Natural killer cell (primary cell): ENCODE measurements at places on chromosomes 4 and X. TPM values are rescaled to one million over a fixed set of nuclear protein-coding genes. Genes with fewer than 3 reads are reported as not detected.

GRCh38 chrX:55522596-55523276, 33.1 kb upstream of the USP51 start:
- H3K4me1 ChIP-seq: no peaks in the 10 kb centered on the region
- no peak overlapping the region for H3K27ac ChIP-seq
- H3K4me3 ChIP-seq: no peak overlapping the region
- H3K27me3 ChIP-seq: no peaks in the 10 kb centered on the region

DNA sequence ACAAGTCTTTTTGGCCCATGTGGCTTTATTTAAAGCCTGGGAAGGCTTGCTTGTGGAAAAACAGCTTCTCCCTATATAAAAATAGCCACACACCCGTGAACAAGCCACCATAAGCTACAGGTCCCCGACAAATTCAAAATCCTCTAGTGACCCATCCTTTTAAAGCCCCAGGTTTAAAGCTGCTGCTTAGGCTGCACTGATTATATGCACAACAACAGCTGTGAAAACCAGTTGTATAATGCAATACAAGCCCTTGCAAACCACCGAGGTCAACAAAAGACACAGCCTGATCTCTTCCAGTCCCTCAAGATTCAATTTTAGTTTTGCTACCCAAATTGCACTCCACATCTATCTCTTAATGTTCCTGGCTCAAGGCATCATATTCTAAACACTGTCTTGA, 186.0 kb upstream of the WDFY3 start:
- no peaks in the 10 kb centered on the region for H3K4me1 ChIP-seq
- no peak overlapping the region for H3K27ac ChIP-seq
- DNase-seq: no peak
- no peaks in the 10 kb centered on the region for H3K36me3 ChIP-seq

- no peaks in the 10 kb centered on the region for H3K36me3 ChIP-seq
- H3K27me3 ChIP-seq: no peaks in the 10 kb centered on the region
- H3K4me3 ChIP-seq: no peak overlapping the region
- H3K27ac ChIP-seq: no peak overlapping the region
- H3K4me1 ChIP-seq: peaks cover 7% of the 10 kb centered on the region
These were observed 4.2 kb upstream of the CCNA2 start for GRCh38 chr4:121827853-121828252.

DNA sequence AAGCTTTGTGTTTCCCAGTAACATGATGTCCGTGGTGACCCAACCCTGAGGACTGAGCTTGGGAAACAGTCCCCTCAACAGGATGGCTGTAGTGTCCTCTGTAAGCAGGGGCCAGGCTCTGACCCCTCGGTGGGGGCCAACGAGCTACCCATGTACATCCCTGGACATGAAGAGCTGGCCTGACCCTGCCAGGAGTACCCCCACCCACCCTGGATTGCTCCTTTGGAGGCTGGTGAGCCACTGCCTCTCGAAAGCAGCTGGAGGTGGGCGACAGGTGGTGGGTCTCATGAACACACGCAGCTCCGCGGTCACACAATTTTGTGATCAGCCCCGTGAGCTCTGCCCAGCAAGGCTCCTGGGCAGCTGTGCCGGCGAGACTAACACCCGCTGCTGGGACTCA, 33.5 kb downstream of the NSG1 start:
- peaks cover 50% of the 10 kb centered on the region for H3K36me3 ChIP-seq
- no peaks in the 10 kb centered on the region for H3K27me3 ChIP-seq
- no peak overlapping the region for H3K27ac ChIP-seq

GRCh38 chr4:26199596-26199995, 121.2 kb upstream of the RBPJ start:
- no peaks in the 10 kb centered on the region for H3K36me3 ChIP-seq
- DNase-seq: no peak
- no peak overlapping the region for H3K27ac ChIP-seq
- no peaks in the 10 kb centered on the region for H3K27me3 ChIP-seq

DNA sequence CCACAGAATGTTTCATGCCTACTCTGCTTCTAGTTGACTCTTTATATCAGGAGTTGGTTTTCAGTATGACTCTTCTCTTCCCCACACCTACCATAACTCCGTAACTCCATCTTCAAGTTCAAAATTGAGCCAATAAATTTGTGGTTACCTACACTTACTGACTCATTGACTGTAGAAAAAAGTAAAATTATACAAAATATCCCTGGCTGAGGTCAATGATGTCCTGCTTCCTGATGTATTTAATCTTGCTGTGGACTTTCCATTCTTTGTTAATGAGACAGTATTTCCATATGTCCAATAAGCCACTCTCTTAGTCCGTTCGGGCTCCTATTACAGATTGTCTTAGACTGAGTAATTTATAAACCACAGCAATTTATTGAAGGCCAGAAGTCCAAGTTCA, 9.9 kb upstream of the NLGN4X start:
- no peaks in the 10 kb centered on the region for H3K27me3 ChIP-seq
- H3K4me1 ChIP-seq: no peaks in the 10 kb centered on the region
- DNase-seq: no peak
- H3K36me3 ChIP-seq: no peaks in the 10 kb centered on the region
- no peak overlapping the region for H3K4me3 ChIP-seq

DNA sequence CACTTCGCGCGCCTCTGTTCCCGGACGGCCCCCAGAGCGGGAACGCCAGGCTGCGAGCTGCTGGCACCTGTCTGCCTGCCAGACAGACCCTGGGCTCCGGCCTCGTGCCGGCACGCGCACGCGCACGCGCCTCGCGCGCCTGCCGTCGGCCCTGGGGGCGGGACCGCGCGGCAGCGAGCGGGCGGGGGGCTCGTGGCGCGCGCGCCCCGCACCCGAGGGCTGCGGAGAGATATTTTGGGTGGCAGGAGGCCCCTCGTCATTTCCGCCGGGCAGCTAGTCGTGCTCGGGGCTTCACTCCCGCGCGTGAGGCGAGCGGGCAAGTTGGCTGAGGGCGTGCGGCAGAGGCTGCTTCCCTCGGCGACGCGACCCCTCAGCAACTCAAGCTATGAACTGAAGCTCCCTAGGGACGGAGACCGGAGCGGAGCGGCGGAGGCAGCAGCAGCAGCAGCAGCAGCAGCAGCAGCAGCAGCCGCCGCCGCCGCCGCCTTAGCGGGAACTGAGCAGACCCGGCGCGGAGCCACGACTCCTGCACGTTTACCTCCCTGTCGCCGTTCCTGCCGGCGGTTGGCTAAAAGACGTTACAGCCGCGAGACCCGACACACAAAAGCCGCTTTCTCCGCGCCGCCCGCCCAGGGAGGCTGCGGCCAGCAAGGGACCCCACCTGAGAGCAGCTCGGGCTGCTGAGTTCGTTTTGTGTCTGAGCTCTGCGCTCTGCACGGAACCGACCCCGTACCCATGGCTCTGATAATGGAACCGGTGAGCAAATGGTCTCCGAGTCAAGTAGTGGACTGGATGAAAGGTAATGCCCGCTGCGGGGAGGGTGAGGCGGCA, at the start of gene CNKSR2:
TSS of gene CNKSR2 (plus strand) at position 256 of the 831 bp plus-strand sequence. CDS start at position 736, 480 bp downstream.
- H3K36me3 ChIP-seq: no peaks in the 10 kb centered on the region
- peak within 1 kb of the TSS; percentile 19 for H3K27ac ChIP-seq
- peaks cover 5% of the 10 kb centered on the region for H3K4me1 ChIP-seq

The LRAT gene
- not detected for total RNA-seq

The PAGE2B gene
- total RNA-seq: 1.0 TPM

The RBM47 gene
- total RNA-seq: 7.7 TPM
